ENCODE measurements at places on chromosomes 6 and 20. TPM values are rescaled to one million over a fixed set of nuclear protein-coding genes. Genes with fewer than 3 reads are reported as not detected.

DNA sequence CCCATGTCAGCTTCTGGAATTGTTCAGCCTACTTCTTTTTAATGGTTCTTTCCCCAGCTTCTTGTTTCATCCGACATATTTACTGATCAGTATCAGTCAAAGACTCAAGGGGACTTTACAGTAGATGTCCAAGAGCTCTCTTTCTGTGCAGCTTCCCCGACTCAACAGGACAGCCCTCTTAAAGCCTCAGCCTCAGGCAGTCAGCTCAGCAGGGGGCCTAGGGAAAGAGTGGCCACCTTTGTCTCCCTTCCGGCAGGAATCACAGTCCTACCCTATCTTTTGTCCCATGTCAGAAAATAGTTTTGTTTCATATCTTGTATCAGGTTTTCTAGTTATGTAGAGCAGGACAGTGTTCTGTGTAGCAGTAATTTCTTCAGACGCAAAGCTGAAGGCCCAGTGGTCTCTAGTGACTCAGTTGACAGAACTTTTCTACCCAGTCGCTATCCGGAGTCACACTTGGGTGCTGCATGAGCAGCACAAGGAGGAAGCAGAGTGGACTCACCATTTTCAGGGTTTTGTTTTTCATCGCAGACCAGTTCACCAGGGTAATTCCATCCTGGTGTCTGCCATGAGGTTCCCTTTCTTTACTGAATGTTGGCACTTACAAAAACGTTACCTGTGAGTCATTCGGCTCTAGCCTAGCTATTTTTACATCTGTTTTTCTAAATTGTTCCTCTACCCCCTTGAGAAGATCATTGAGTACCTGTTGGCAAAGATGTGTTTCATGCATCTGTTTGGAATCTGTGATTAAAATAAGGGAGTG lies 47.7 kb downstream of the SPATA2 start:
- no peak for DNase-seq

- DNase-seq, result no peak
Observed at GRCh38 chr6:135675026-135675425, 176.5 kb upstream of the PDE7B start.

DNA sequence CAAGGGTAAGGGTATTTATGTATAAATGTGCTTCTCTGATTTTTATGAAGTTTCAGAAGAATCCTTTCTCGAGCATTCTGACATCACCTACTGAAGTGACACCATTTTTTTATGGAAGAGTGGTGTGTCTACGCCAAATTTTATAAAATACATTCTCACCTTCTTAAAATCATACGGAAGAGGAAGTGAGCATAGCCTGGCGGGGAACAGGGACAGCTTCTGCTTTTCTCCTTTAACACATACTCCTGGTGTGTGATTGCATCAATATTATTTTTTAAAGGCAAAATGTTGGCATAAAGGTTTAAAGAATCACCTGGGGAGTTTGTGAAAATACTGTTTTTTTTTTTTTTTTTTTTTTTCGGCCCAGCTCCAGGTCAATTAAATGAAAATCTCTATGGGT lies 733.6 kb upstream of the MAN1A1 start:
- no peak for DNase-seq

- DNase-seq, result no peak
Observed at GRCh38 chr6:104788400-104788799, 71.3 kb downstream of the HACE1 start.

DNA sequence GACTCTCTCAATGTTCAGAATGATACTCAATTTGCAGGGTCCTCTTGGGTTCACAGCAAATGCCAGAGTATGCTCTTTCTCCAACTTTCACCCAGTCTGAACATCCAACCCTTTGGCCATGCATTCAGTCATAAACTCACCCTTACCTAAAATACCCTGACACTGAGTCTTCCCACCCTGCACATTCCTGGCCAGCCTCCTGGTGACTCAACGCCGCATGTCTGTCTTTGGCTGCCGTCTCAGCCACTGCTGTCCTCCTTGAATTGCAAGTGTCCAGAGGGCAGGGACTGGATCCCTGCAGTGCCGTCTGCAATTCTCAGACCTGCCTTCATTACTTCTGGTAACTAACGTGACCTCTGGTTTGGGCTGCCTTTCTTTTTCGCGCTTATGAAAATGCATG lies 593.4 kb downstream of the QKI start:
- DNase-seq, result no peak

DNA sequence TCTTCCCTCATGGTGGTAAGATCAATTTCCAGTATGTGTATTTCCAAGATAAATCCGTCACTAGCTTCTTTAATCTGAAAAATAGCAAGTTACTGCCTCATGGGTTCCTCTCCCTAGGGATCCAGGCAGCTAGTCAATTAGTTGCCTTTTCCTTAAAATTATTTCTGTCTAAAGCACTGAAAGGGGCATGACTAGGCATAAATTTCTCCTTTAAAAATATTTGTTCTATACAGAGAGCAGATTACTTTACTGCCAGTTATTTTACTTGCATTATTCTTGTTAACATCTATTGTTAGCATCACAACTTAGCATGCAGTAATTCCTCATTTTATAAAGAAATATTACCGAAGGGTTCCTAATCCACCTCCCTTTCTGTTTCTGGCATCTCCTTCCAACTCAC lies 1.4 kb downstream of the MTCL3 start:
- no peak for DNase-seq

Gene DEFB132
- total RNA-seq, result not detected

Gene DEF6
- 8.1 TPM for total RNA-seq

Gene BHLHE23
- not detected for total RNA-seq

Gene RSPH3
- 19.8 TPM for total RNA-seq
